ENCODE measurements at places on chromosomes 11 and 22.

- DNase-seq = no peak
Observed at GRCh38 chr11:2325719-2326118, 23.9 kb downstream of the TSPAN32 start.

DNA sequence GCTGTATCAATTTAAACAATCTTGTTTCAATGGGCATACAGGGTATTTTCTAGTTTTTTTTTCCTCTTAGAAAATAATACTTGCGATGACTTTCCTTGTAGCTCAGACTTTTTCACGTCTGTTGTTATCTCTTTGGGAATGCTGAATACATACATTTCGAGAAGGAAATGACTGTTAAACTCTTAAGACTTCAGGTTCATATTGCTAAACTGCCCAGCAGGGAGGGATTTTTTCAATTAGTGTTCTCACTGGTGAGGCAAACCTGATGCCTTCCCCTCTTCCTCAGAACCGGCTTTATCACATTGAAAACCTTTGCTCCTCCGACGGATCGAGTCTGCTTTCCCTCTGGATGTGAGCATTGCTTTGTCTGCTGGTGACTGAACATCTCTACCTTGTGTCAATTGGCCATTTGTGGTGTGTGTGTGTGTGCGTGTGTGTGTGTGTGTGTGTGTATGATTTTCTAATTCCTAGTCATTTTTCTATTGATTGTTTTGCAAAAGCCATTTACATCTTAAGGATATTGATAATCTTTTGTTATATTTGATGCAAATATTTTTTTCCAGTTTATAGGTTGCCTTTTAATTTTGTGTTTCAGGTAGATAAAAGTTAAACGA is 6.6 kb downstream of the NEAT1 start:
- no peak for DNase-seq

DNA sequence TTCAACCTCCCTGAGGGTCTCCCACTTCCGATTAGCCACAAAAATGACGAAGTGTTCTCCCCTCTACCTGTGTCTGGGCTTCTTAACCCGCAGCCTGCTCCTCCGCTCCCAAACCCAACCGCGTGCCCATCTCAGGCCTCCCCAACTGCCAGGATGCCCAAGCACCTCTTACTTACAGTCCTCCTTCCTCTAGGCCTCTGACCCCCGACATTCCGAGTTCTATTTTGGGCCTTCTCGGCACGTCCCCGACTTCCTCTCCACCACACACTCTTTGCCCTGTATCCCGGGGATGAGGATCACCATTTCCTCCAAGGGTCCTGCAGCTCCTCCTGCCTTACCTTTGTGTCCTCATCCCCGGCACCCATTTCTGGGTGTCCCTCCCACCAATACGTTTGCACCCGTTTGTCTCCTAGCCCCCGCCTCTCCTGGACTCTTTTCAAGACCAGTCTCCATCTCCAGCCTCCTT is 388 bp upstream of the MUS81 start:
- DNase-seq = no peak

- no peak for DNase-seq
Observed at GRCh38 chr22:38631724-38632123, 24.5 kb downstream of the FAM227A start.

- no peak for DNase-seq
Observed at GRCh38 chr11:58863697-58864096, 19.2 kb upstream of the GLYATL2 start.

- peak; percentile 10 for DNase-seq
Observed at GRCh38 chr22:44091021-44091721, 67.1 kb downstream of the PARVB start.

- no peak for DNase-seq
Observed at GRCh38 chr11:120900643-120901042, 123.3 kb upstream of the TBCEL start.

DNA sequence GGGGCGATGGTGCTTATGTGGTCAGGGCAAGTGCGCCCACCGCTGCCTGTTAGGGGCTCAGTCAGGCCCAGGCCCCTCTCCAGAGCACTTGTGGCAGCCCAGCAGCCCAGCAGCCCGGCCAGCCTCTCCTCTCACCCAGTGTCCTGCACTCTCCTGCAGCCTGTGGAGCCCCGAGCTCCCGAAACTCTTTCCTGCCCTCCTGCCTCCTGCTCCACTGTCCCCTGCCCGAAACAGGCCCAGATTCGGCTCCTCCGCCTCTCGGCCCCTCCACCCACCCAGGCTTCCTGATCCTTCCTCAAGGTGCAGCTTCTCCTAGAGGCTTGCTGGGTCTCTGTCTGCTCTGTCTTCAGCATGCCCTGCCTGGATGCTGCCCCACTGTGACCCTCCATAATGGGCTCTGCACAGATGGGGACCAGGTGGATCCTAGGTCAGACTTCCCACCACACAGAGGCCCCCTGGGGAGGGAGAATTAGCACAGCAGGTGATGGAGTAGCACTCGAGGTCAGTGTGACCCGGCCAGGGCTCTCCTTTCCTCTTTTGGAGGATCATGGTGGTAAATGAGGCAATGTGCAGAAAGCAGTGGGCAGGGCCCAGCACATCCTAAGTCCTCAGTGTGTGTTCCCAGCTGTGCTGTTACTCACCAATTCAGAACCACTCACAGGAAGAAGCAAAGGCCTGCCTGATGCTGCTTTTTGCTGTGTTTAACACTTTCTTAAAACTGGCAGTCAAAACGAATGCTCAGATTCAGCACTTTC is 18.6 kb upstream of the NAP1L4 start:
- DNase-seq = no peak

All from T follicular helper cell (primary cell).